ENCODE measurements at places on chromosomes 1 and 21.

- ATAC-seq = peak; percentile 87
These were observed 94.1 kb downstream of the CLDN17 start for GRCh38 chr21:30072496-30072895.

DNA sequence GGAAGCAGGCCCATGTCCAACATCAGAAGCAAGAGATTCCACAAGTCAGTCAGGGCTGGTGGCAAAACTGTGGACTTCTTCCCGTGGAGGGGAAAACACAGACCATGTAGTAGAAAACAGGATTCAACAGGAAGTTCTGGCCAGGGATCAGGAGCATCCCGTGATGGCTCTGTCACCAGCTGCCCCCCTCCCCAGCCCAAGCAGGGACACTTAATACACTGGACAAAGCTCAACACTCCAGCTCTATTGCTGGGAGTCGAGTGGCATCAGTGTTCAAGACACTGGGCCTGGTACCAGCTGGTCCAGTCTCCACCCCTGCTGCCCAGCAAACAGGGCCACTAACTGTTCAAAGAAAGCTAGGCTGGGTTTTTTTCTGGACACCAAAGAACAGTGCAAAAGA lies 3.7 kb downstream of the SLC45A3 start:
- no peak for ATAC-seq

DNA sequence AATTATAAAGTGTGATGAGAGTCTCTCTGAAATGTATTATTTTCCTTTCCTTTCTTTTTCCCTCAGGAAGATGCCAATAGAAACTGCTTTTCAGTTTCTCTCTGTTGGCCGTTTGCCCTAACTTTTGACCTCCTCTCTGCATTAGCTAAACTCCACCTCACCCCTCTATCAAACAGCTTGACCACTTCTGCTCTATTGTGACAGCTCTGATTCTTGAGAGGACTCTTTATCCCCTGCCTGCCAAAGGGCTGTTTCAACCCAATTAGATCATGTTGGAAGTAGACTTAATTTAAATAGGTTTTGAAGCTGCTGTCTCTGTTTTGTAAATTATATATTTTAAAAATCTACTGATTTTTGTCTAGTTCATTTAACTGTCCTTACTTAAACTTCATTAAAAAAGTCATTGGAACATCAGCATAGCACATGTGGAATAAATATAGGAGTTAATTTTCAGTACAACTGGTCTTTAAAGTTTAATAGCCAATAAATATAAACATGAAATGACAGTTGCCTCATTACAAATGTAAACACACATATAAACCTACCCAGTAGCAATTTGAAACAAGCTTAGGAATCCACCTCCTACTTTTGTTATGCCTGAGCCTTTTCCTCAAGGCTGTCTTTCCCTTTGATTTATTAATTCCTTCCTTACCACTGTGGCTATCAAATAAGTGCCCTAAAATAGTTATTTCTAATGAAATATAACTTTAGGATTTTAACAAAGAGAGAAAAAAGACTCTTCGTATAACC lies 152.0 kb downstream of the CHRM3 start:
- no peak for ATAC-seq

GRCh38 chr1:196034080-196034706 lies 574.0 kb downstream of the KCNT2 start:
- no peak for ATAC-seq

GRCh38 chr1:43803646-43804045 lies 96.3 kb downstream of the ST3GAL3 start:
- ATAC-seq = no peak

- peak; percentile 50 for ATAC-seq
These were observed 1.6 kb downstream of the DDI2 start for GRCh38 chr1:15618655-15619525.

GRCh38 chr1:12035312-12035711 lies 16.0 kb downstream of the MIIP start:
- ATAC-seq = no peak

DNA sequence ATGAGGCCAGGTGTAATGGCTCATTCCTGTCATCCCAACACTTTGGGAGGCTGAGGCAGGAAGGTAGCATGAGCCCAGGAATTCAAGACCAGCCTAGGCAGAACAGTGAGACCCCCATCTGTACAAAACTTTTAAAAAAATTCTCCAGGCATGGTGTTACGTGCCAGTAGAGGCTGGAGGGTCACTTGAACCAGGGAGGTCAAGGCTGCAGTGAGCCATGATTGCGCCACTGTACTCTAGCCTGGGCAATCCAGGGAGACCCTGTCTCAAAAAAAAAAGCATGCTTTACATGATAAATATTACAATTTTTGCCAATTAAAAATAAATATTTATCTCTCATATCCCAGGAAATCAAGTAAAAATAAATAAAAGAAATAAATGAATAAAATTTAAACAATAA lies 17.6 kb upstream of the VPS45 start:
- no peak for ATAC-seq

DNA sequence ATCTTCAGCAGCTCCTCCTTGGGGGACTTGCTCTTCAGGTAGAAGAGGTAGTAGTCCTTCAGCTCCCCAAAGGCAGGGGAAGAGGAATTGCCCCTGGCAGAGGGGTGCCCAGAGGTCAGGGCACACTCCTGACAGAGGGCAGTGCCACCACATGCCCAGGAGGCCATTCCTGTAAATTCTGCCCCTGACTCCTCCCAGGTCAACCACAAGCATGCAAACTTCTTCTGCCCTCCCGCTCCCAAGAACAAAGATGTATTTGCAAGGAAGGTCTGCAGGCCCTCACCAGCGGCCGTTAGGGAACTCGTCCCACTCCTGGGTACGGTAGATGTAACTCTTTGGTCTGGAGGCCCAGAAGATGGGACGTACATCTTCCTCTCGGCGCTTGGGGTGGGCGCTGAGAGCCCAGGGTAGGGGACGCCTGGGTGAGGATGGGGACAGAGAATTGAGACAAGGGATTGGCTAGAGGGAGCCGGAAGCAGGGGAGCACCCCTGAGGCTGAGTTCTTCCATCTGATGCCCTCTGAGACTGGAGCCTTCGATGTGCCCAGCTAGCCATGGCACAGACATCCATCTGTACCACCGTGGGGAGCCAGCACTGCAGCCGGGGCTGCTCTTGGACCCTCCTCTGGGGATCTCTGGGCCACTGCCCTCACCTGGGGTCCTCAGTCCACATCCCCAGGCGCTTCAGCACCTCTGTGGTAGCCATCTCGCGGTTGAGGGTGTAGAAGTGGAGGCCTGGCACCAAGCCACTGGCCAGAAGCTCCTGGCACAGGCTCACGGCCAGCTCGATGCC lies 11.1 kb downstream of the MTHFR start:
- ATAC-seq = no peak
